ENCODE measurements at places on chromosomes 16 and 17.

- no peak for DNase-seq
These were observed 32.7 kb downstream of the ARHGAP23 start for GRCh38 chr17:38460716-38461630.

- DNase-seq: no peak
These were observed 19.8 kb upstream of the TIMP2 start for GRCh38 chr17:78944956-78945355.

DNA sequence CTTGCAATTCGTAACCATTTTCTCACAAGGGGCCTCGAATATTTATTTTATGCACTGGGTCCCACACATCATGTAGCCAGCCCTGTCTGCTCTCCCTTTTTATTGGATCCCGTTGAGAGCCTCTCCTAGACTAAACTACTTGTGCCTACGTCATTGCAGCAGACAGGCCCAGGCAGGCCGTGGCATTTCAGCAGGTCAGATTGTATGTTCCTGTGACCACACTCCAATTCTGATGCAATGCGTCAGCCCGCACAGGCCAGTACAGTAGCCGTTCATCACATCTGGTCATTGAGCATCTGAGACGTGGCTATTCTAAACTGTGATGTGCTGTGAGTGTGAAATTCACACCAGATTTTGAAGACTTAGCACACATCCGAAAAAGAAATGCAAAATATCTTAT, 42.2 kb downstream of the ABAT start:
- no peak for DNase-seq

DNA sequence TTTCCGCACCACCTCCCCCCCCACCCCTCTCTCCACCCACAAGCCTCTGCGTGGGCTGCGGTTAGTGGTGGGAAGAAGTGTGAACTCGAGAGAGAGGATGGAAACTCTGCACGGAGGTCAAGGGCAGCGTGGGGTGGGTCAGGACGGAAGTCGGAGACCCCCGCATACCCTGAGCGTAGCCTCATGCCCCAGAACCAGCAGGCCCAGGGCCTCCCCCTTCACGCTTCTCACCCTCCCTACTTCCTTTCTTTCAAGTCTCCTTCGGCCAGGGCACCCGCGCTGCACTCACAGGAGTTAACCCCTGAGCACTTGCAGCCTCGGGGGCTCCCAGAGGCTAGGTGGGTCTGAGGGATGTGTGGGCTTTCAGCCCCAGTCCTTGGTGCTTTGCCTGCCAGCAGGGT, 9.2 kb downstream of the TBKBP1 start:
- DNase-seq: peak; percentile 68

DNA sequence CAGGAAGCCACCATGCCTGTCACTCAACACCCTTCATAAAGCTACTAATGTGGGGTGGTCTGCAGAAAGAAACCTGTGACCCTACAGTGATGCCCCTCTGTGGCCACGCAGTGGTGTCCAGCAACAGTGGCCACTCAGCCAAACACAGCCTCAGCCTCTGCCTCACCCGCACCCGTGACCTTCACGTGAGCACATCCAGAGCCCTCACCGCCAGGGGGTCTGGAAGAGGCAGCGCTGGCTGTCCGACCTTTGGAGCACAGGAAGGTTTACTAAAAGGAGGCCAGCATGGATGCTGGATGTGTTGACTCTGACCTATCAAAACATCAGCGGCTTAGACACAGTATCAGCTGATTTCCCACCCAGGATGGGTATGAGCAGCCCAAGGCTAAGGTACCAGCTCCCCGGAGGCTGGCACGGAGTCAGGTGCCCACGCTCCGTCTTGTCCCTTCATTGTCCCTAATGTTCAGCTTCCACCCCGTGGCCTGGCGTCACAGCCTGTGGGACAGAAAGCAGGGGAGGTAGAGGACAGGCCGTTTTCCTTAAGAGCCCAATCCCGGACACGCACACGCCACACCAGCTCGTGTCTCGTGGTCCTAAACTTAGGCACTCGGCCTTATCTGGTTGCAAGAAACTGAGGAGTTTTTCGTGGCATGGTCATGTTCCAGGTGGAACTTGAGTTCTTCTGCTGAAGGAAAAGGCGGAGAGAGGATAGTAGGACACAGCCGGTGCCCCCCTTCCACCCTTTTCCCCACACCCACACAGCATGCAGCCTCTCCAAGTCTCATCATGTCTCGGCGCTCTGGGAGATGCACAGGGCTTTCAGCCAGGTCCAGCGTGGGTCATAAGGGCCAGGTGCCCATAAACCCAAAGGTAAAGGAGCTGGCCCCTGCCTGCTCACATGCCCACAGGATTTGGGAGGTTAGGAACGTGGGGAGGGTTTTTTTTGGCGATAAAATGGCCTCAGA, 49.7 kb upstream of the ENDOV start:
- DNase-seq: no peak

Data from activated CD4-positive, alpha-beta T cell treated with anti-CD3 and anti-CD28 coated beads for 4 hours (primary cell).